ENCODE measurements at places on chromosomes 3 and 15.

- no peak for DNase-seq
These were observed 77.2 kb upstream of the WDR72 start for GRCh38 chr15:53836618-53837017.

GRCh38 chr3:170808041-170808440 is 62.0 kb downstream of the RPL22L1 start:
- no peak for DNase-seq

GRCh38 chr15:65423150-65423975 is 616 bp upstream of the IGDCC4 start:
- DNase-seq: no peak

GRCh38 chr3:112027826-112028225 is 6.7 kb upstream of the TMPRSS7 start:
- no peak for DNase-seq

- DNase-seq: peak; percentile 95
These were observed 38.3 kb downstream of the MYH15 start for GRCh38 chr3:108472001-108472591.

- peak; percentile 100 for DNase-seq
These were observed 1.1 kb upstream of the ZBTB38 start for GRCh38 chr3:141367038-141367730.

GRCh38 chr3:112640930-112641801 is at the start of gene CCDC80:
TSS of gene CCDC80 (minus strand) at chr3:112641143. CDS start at chr3:112639905, 1,238 bp downstream.
- peak; percentile 94 for DNase-seq

GRCh38 chr3:59698091-59698490 is 648.3 kb upstream of the CFAP20DC start:
- no peak for DNase-seq

DNA sequence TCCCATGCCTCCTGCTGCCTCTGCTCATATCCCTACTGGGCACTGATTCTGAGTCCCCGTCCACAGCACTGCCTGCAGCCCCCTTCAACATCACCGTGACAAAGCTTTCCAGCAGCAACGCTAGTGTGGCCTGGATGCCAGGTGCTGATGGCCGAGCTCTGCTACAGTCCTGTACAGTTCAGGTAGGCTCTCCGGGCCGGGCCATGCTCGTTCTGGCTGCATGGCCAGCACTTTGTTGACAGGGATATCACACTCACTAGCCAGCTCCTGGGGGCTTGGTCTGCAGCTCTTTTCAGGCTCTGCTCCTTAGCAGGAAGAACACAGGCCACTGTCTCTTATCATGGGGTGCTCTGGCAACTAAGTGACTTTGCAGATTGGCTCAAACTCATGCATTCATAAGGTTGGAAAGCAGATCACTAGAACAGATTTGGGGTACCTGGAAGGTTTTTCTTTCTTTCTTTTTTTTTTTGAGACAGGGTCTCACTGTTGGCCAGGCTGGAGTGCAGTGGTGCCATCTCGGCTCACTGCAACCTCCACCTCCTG is 6.0 kb downstream of the TYRO3 start:
- no peak for DNase-seq

GRCh38 chr3:167653760-167654159 is at the start of gene WDR49:
TSS of gene WDR49 (minus strand) at chr3:167653942. CDS start at chr3:167653425, 517 bp downstream.
- DNase-seq: no peak

DNA sequence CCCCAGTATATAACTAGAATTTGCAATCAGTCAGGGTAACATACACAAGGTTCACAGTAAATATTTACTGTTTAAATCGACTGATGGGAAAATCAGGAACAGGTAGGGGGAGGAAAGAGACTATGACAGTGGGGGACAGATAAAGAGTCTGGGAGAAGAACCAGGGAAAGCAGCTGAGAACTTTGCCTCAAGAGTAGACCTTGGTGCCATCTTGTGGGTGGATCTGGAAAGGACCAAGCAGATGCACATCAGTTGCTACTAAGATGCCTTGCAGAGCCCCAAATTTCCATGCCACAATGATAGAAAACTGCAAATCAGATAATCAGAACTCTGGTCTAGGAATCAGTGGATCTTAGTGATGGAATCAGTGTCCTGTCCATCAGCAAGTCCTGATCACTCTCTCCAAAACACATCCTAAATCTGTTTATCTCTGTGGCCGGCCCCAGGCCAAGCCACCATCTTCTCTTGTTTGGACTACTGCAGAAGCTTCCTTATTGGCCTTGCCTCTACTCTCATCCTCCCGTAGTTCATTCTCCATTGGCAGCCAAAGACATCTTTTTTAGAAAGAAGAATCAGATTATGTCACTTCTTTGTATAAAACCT is 62.7 kb downstream of the PDE8A start:
- peak; percentile 80 for DNase-seq

DNA sequence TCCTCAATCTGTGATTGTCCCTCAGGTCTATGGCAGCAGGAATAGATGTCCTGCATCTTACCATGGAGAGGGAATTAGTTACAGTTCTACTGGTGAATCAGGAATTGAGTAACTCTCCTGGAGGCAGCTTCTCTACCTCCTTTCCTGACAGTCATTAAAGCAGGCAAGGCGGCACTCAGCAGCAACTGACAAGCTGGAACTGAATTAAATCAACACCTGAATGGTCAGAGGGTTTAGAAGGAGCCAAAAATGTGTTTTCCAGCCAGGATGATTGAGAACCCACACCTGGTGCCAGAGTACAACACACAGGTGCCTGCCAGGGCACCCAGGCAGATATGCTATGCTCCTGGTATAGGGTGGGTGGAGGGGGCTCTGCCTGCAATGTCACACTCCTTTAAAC is 43.1 kb upstream of the TIPARP start:
- DNase-seq: no peak

GRCh38 chr15:26449291-26449690 is 323.6 kb downstream of the GABRB3 start:
- no peak for DNase-seq

DNA sequence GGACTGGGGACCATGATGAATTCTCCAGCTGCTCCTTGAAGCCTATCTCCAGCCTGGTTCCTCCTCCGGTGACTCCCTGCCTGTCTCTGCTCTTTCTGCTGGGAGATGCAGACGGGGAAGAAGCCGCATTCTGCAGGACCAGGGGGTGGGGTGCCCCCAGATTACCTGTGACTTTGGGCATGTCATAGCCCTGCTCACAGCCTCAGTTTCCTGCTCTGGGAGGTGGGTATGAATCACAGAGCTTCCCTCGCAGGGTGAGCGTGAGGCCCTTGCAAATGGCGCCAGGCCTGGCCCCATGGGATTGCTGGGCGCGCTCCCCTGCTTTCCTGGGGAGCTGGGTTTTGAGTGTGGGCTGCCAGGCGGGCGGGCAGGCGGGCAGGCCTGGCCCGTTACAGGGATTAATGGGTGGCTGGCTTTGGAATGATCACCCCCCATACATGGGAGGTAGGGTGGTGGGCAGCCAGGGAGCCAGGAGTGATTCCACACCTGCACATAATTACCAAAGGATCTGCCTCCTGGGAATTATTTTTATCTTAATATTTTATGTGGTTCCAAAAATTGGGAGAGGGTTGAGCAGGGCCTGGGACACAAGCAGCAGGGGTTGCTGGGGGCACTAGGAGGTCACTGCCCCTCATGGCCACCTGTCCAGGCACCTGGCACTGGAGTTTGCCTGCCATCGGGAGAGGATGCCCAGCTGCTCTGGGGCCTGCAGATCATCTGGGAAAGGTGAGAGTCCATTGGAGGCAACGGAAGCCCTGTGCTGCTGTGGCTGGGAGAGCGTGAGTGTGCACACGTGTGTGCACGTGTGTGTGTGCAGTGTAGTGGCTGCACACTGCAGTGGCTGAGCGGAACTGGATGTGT is 106.8 kb downstream of the WNT7A start:
- no peak for DNase-seq

GRCh38 chr15:70580286-70580685 is 183.1 kb downstream of the UACA start:
- DNase-seq: no peak

DNA sequence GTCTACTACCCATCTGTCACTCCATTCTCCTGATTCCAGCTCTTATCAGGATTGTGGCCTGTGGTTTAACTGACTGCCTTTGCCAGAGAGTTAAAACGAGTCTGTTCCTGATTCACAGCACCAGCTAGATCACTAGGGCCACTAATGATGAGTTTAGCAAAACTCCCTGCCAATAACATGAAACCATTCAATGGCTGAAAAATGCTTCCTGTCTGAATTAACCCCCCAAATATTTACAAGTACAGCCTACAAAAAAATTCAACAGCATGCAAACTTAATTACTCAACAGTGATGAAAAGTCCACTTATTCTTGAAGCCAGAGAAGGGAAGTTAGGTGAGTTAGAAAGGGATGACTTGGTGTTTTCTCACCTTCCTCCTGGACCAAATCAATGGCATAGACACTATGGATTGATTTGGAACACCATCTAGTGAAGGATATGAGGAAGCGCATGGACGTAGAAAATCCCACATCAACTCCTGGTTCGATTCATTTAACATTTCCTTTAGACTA is 141.4 kb downstream of the TGFBR2 start:
- DNase-seq: peak; percentile 79

GRCh38 chr15:74400915-74401757 is 32.6 kb downstream of the SEMA7A start:
- DNase-seq: no peak

DNA sequence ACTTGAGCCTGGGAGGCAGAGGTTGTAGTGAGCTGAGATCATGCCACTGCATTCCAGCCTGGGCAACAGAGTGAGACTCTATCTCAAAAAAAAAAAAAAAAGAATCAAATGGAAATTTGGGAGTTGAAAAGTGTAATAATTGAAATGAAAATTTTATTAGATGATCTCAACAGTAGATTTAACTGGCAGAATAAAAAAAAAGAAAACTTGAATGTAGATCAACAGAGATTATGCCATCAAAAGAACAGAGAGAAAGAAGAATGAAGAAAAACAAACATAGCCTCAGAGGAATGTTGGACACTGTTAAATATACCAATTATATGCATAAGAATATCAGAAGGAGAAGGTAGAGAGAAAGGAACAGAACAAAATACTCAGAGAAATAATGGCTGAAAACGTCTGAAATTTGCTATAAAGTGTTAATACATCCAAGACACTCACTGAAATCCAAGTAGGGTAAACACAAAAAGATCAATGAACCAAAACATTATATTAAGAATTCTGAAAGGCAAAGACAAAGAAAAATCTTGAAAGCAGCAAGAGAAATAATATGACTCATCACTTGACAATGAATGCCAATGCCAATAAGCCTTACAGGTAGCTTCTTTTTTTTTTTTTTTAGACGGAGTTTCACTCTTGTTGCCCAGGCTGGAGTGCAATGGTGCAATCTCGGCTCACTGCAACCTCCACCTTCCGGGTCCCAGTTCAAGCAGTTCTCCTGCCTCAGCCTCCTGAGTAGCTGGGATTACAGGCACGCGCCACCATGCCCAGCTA is 14.6 kb upstream of the ELP6 start:
- DNase-seq: no peak

DNA sequence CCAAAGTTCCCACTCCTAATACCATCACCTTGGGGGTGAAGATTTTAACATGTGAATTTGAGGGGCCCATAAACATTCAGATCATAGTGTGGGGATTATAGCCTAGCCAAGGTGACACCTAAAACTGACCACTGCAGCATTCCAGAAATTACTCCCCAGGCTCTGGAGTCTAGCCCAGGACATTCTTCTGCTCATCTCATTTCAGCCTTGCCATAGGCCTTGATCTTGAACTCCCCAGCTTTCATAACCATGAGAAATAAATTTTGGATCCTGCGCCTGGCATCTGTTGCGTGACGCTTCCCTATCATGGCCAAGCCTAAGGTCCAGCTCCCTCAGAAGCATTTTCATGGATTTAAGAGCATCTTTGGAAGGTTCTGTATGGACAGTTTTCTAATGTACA is 502.9 kb upstream of the THBS1 start:
- DNase-seq: no peak

DNA sequence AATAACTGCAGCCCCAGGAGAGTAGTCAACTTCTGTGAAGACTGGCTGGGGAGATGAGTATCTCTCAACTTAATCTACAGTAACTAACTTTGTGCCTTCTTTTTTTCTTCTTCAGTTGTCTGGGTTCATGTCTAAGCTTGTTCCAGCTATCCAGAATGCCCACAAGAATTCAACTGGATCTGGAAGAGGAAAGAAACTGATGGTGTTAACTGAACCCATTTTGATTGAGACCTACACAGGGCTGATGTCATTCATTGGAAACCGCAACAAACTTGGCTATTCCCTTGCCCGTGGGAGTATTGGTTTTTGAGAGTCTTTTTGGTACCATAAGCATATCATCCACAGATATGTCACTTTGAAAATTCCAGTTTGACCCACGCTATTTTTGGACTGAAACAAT is 148.7 kb downstream of the TPRG1 start:
- no peak for DNase-seq

DNA sequence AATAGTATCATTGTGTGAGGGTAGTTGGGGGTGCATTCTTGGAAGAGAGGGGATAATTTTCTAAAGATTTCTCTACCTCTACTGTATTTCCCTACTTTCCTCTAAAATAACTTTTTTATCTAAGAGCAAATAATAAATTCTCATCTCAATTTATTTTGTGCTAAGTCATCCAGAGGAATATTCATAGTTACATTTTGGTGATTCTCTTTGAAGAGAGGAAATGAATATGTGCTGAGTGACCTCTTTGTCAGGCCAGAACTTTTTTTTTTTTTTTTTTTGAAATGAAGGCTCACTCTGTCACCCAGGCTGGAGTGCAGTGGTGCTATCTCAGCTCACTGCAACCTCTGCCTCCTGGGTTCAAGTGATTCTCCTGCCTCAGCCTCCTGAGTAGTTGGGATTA is 15.1 kb upstream of the CCDC80 start:
- peak; percentile 41 for DNase-seq

DNA sequence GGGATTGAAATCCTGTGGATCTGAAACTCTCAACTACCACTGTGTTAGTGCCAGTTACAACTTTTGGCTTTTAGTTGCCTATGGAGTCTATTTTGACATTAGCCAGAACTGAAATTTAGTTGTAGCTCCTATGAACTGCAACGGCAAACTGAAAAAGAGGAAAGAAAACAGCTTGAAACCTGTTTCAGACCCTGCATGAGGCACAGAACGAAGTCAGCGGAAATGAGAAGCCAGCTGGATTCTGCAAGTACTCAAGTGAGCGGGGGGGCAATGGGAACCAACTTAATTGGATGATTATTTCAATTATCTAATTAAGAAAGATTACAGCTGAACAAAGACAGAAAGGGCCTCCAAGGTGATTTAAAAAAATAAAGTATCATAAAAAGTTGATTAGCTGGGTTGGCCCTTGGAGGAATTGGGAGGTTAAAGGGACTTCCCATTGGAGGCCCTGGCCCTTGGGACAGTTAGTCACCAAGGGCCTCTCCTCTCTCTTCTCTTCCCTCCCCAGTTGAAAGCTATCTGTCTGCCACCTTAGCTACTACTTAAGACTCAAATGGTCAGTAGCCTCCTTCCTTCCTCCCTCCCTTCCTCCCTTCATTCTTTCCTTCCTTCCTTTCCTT is 352.1 kb downstream of the SHQ1 start:
- no peak for DNase-seq

- DNase-seq: no peak
These were observed 8.2 kb upstream of the TIMMDC1 start for GRCh38 chr3:119490153-119490552.

- no peak for DNase-seq
These were observed 222.3 kb upstream of the EIF1B start for GRCh38 chr3:40086890-40087883.

DNA sequence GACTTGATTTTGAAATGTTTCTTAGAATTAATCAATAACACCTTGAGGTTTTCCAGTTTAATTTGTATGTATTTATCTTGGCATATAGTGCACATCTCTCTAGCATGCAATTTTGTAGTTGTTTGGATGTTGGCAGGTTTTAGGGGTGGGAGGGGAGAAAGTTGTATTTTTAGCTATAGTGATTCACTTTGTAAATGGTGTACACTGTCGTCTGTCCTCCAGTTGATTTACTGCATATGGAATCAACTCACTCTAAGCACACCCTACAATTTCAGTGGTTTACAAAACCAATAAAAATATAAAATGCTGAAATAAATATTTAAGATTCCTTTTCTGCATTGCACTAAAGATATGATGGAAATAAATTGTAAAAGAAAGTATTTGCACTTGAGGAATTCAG is 199.1 kb downstream of the CDIN1 start:
- peak; percentile 81 for DNase-seq

Measured in IMR-90 (cell line).